ENCODE measurements at places on chromosomes 12 and 14.

- no peak for DNase-seq
Measured at GRCh38 chr14:46451800-46452199, 199.8 kb downstream of the RPL10L start.

GRCh38 chr12:65956056-65956738 is 131.9 kb downstream of the HMGA2 start:
- no peak for DNase-seq

GRCh38 chr14:55059333-55059732 is 7.9 kb downstream of the MAPK1IP1L start:
- DNase-seq, result no peak

DNA sequence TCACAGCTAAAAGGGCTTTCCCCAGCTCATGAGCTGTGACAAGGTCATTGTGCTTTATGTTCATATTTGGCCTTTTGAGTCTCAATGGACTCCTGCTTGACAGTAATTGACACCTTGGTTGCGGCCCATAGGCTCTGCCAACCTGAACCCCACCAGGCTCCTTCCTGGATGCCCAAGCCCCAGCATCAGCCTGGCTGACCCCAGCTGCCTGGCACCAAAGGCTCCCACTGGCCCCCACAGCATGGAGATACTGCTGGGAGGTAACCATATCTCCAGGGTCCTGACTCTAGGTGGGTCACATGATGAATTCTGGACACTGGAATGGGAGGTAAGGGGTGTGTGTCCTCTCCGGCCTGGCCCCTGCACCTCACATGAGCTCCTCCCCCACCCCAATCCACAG is 50.2 kb downstream of the CLMN start:
- DNase-seq, result no peak

Measured in choroid plexus epithelial cell (primary cell).